ENCODE measurements at places on chromosomes 2 and 18. TPM values are rescaled to one million over a fixed set of nuclear protein-coding genes. Genes with fewer than 3 reads are reported as not detected.

- H3K27ac ChIP-seq, result no peak overlapping the region
- DNase-seq, result no peak
- no peaks in the 10 kb centered on the region for H3K27me3 ChIP-seq
- H3K4me3 ChIP-seq, result no peak overlapping the region
- no peaks in the 10 kb centered on the region for H3K36me3 ChIP-seq
Observed at GRCh38 chr18:56569416-56569815, 69.0 kb downstream of the TXNL1 start.

- no peaks in the 10 kb centered on the region for H3K4me1 ChIP-seq
- H3K27ac ChIP-seq, result no peak overlapping the region
- H3K4me3 ChIP-seq, result no peak overlapping the region
- DNase-seq, result peak; percentile 71
- H3K36me3 ChIP-seq, result no peaks in the 10 kb centered on the region
- H3K27me3 ChIP-seq, result no peaks in the 10 kb centered on the region
Observed at GRCh38 chr2:10835052-10835970, 22.7 kb upstream of the PDIA6 start.

DNA sequence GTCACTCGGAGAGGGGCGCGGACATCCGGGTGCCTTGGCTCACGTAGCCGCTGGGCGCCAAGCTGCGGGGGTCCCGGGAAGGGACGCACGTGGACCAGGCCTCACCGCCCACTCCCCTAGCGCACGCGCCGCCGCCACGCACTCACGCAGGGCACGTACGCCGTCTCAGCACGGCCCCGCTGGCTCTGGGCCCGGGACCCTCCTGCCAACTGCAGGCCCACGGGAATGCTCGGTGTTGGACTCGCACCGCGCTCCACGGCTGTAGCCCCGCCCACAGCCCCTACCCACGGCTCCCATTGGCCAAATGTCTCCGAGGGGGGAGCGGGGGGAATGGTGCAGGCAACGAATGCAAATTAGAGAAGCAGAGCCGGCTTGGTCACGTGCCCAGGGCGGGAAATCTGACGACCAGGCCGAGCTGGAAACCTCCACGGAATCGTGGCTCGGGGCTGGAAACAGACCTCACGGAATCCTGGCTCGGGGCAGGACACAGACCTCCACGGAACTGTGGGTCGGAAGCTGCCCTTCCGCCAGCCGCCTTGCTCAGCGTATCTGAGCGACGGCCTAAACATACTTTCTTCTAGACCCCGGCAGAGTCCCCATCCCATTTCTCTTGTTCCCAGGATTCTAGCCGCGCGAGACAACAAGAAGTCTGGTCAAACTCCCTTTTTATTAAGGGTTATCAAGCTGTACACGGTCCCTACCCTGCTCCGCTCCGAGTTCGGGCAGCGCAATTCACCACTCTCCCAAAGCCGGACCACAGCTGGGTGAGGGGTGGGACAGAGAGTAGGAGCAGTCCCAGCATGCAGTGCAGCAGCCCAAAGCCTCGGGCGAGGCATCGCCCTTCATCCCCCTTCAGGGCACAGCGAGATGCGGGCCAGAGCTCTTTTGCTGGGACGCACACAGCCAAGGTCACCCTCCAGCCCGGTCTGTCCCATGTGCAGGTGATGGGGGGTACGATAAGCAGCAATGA, at the start of gene ABCB6:
Gene ABCB6 (minus strand): TSS at position 227 of the 970 bp plus-strand sequence. CDS start 285 bp downstream, outside the sequence.
- H3K27me3 ChIP-seq, result no peaks in the 10 kb centered on the region
- peak within 1 kb of the TSS; percentile 69 for H3K4me3 ChIP-seq
- DNase-seq, result peak; percentile 99
- peaks cover 24% of the 10 kb centered on the region for H3K4me1 ChIP-seq
- peak within 1 kb of the TSS; percentile 92 for H3K27ac ChIP-seq

DNA sequence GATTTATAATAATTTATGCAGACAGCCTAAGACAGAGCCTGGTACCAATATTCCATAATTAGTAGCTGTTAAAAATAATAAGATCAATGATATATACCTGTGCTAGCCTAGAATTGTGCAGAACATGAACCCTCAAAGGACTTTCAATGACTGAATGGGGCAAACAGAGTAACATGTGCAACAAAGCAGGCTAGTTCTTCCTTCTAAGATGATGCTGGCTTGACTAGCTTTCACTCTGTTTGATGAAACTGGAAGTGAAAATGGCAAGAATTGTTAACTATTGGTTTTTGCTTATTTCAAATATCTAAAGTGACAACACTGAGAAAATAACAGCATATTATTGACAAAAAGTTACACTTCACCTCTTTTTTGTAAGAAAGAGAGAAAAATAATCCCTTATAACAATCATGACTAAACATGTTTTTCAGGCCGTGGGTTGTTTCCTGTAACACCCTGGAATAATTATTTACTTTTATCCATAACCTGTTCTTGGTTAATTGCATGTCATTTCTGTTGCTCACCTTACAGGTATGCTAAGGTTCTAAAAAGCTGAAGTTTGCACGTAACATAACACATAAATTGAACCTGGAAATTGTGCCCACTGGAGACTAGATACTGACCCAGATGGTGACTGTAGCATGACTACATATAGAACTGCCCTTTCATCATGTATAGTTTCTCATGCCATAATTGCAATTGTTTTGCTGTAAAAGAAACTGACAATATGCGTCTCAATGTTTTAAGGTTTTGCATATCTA, 108.7 kb downstream of the C18orf54 start:
- DNase-seq, result no peak

GRCh38 chr18:13930964-13931363, 15.6 kb upstream of the MC2R start:
- H3K36me3 ChIP-seq, result no peaks in the 10 kb centered on the region
- no peaks in the 10 kb centered on the region for H3K27me3 ChIP-seq
- H3K27ac ChIP-seq, result no peak overlapping the region

DNA sequence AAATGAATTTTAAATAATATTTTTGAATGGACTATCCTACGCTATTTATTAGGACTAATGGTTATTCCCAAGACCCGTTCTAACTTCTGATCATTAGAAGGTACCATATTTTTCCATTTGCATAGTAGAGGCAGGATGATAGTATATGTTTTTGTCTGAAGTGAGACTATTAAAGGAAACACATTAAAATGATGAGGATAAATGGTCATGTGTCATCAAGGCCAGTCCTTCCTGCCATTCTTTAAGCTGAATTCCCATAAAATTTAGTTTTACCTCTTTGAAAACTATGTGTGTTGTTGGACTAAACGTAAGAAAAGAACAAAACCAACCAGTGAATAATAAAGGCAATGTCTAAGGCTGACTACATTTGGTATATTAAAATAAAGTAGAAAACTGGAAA, 121.8 kb downstream of the SLC8A1 start:
- DNase-seq, result no peak
- H3K36me3 ChIP-seq, result no peaks in the 10 kb centered on the region
- H3K4me1 ChIP-seq, result no peaks in the 10 kb centered on the region
- H3K4me3 ChIP-seq, result no peak overlapping the region

The SERPINB4 gene
- not detected for total RNA-seq

The VWA3B gene
- not detected for total RNA-seq

The CFAP65 gene
- not detected for total RNA-seq

The ACOXL gene
- total RNA-seq, result not detected

The REG1A gene
- total RNA-seq, result 0.55 TPM

The HOXD13 gene
- not detected for total RNA-seq

The PIKFYVE gene
- total RNA-seq, result 12.0 TPM

The MAP2 gene
- total RNA-seq, result 6.5 TPM

Measured in psoas muscle (tissue), 8 donors.